ENCODE measurements at places on chromosomes 6 and 20. TPM values are rescaled to one million over a fixed set of nuclear protein-coding genes. Genes with fewer than 3 reads are reported as not detected.

GRCh38 chr20:50133041-50133440 is 20.1 kb upstream of the UBE2V1 start:
- DNase-seq: no peak
- H3K4me1 ChIP-seq: peaks cover 7% of the 10 kb centered on the region
- no peak overlapping the region for H3K4me3 ChIP-seq
- no peaks in the 10 kb centered on the region for H3K27me3 ChIP-seq

GRCh38 chr20:4051413-4052138 is 36.2 kb upstream of the RNF24 start:
- H3K4me1 ChIP-seq: no peaks in the 10 kb centered on the region
- H3K4me3 ChIP-seq: no peak overlapping the region
- no peaks in the 10 kb centered on the region for H3K27me3 ChIP-seq
- no peak for DNase-seq

DNA sequence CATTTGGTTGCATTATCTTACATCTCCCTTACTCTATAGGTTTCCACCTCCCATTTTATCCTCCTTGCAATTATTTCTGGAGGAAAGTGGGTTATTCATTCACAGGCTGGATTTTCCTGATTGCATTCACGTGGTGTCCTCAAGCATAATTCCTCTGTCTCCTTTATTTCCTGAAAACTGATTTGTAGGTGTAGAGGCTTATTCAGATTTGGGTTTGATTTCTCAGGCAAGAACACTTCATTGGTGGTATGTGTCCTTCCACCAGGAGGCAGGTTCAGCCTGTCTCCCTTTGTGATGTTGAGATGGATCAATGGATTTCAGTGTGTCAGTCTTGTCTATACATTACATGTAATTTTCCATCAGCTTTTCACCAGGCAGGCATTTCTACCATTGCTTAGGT is 17.3 kb downstream of the DNPH1 start:
- H3K27ac ChIP-seq: no peak overlapping the region
- no peak for DNase-seq
- no peaks in the 10 kb centered on the region for H3K27me3 ChIP-seq
- no peaks in the 10 kb centered on the region for H3K4me1 ChIP-seq
- peaks cover 31% of the 10 kb centered on the region for H3K36me3 ChIP-seq

DNA sequence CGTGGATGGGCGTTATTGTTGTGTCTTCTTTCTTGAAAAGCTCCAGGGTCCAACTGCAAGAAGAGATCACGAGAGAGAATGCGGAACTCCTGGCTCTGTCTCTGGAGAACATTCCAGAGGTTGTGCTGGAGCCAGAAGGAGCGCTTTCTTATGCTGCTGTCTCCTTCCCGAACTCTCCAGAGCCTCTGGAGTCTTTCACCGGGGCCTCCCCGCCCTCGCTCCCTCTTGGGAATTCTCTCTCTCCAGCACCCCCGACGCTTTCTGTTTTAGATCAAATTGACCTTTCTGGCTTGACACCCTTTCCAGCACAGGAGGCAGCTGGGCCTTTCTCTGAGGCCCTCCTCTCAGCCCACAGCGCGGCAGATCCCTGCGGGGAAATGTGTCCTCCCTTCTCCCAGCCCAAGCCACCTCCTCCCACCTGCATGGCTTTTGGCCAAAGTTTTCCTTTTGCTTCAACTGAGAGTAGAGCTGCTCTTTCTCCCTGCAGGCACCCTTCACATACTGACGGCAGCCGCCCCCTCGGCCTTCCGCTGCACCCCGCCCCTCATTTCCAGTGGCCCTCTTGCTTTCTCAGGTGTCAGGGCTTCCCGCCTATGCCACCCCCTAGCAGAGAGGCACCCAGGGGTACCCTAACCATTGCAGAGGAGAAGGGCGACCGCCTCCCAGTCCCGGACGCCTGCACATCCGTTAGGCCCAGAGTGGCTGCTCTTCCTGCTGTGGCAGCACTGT is 6.6 kb upstream of the CCR6 start:
- no peak for DNase-seq
- H3K4me1 ChIP-seq: no peaks in the 10 kb centered on the region
- no peaks in the 10 kb centered on the region for H3K27me3 ChIP-seq
- H3K36me3 ChIP-seq: no peaks in the 10 kb centered on the region

DNA sequence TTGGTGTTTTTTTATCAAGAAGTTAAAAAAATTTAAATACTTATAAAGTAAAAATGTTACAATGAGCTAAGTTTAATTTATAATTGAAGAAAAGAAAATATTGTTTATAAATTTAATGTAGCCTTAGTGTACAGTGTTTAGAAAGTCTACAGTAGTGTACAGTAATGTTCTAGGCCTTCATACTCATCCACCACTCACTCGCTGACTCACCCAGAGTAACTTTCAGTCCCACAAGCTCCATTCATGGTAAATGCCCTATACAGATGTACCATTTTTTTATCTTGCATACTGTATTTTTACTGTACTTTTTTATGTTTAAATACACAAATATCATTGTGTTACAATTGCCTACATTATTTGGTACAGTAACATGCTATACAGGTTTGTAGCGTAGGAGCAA is 26.0 kb downstream of the HTR1E start:
- no peaks in the 10 kb centered on the region for H3K36me3 ChIP-seq
- no peak for DNase-seq
- no peak overlapping the region for H3K27ac ChIP-seq
- H3K4me1 ChIP-seq: no peaks in the 10 kb centered on the region

DNA sequence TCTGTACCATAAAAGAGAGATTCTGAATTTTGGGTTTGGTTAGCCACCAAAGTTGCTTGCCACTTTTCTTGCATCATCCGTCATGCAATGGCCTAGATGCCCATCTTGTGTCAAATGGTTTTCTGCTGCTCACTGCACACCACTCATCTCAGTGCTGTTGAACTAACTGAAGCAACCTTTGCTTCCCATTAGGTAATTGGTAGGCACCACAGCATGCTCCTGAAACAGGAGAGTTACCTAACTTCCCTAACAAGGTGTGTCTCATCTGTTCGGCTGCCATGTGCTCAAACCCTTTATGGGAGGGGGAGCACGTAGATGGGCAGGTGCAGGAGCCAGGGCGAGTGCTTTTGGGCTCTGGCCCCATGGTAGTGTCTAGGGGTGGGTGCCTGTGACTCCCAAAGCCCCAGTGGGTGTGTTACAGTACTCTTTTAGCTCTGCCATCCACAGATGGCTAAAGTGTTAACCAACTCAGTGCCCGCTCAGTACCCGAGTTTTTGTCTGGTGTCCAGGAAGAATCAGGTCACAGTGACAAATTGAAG is 147.4 kb upstream of the SPACA1 start:
- H3K27me3 ChIP-seq: no peaks in the 10 kb centered on the region
- H3K4me1 ChIP-seq: no peaks in the 10 kb centered on the region
- no peak overlapping the region for H3K27ac ChIP-seq
- H3K36me3 ChIP-seq: no peaks in the 10 kb centered on the region

- H3K36me3 ChIP-seq: no peaks in the 10 kb centered on the region
- DNase-seq: no peak
- no peak overlapping the region for H3K4me3 ChIP-seq
- H3K27me3 ChIP-seq: no peaks in the 10 kb centered on the region
- H3K27ac ChIP-seq: no peak overlapping the region
Measured at GRCh38 chr6:98179606-98180005, 654.8 kb upstream of the POU3F2 start.

- no peak for DNase-seq
- H3K27me3 ChIP-seq: peaks cover 33% of the 10 kb centered on the region
- no peak overlapping the region for H3K4me3 ChIP-seq
- H3K36me3 ChIP-seq: no peaks in the 10 kb centered on the region
- H3K4me1 ChIP-seq: no peaks in the 10 kb centered on the region
- no peak overlapping the region for H3K27ac ChIP-seq
Measured at GRCh38 chr20:24436160-24436559, 33.3 kb upstream of the SYNDIG1 start.

DNA sequence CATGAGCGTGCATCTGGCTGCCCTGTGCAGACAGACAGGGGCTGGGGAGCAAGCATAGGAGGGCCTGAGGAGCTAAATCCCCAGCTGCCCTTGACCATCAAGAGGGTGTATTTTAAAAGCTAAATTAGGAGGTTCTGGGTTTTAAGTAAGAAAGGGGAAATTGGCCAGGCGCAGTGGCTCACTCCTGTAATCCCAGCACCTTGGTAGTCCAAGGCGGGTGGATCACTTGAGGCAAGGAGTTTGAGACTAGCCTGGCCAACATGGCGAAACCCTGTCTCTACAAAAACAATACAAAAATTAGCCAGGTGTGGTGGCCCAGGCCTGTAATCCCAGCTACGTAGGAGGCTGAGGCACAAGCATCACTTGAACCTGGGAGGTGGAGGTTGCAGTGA is 27.8 kb downstream of the SERPINB6 start:
- H3K4me3 ChIP-seq: no peak overlapping the region
- no peaks in the 10 kb centered on the region for H3K27me3 ChIP-seq
- no peak overlapping the region for H3K27ac ChIP-seq

The SLC17A3 gene
- not detected for total RNA-seq

The CAP2 gene
- 7.2 TPM for total RNA-seq

The KCNK17 gene
- total RNA-seq: 3.7 TPM

The SLC22A1 gene
- total RNA-seq: 2.7 TPM

The DOK5 gene
- total RNA-seq: 0.69 TPM

The CAGE1 gene
- total RNA-seq: not detected

The MYO6 gene
- total RNA-seq: 66.2 TPM
